H7 (cell line): ENCODE measurements at places on chromosomes 1 and 21.

DNA sequence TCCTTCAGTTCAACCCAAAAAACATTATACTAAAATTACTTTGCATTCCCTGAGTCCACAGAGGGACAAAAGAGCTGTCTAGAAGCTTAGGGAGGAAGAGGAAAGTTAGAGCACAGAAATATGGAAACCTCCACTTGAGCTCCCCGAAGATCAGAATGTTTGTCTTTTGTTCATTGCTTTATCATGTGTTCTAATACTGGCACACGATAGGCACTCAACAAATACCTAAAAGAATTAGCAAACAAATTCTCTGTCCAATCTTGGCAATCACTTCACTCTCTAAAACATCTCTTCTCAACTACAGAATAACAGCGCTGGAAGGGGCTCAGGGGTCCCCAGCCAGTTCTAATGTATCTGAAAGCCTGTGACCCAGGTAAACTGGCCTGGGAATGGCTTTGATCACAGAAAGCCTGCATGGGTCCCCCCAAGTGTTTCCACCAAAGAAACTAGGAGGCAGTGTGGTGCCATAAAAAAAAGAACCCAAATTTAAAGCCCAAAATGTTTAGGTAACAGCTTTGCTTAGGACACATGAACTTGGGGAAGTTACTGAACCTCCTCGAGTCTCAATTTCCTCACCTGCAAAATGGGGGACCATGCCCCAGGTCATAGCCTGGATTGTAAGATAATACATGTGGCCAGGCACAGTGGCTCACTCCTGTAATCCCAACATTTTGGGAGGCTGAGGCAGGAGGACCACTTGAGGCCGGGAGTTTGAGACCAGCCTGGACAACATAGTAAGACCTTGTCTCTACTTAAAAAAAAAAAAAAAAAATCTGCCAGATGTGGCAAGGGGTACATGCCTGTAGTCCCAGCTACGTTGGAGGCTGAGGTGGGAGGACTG lies 45.8 kb downstream of the SSBP3 start:
- no peak for DNase-seq

DNA sequence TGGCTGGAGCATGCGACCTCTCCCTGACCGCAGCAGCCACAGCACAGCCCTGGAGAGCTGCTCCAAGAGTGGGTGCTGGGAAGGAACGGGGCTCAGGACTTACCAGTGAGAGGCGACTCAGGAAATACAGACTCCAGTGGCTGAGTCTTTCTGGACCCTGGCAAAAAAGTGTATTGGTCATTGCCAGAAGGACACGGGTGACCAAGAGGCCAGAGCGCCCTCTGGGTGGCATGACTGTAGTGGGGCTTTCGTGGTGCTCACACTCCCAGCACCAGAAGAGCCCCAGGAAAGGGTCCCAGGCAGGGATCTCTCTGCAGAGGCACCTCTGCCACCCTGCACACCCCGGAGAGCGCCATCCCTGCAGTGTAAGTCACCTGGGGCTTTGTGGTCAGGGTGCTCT lies 8.9 kb upstream of the PRDM16 start:
- DNase-seq = no peak

GRCh38 chr1:234743791-234744611 lies 134.0 kb upstream of the IRF2BP2 start:
- peak; percentile 72 for DNase-seq

DNA sequence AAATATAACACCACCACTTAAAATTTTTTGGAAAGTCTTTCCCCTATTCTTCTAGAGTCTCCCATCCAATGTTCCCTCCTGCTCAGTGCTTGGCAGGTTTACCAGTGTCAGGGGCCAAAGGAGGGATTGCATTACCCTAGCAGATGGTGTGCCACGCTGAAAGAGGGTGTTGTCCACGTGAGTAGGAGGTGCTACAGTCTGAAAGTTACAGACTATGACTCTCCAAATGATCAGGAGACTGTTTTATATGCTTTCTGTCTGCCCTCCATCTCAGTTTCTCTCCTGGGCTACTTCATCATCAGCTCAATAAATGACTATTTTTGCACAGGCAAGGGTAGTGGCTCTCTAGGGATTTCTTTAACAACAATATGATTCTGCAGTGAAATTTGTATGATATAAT lies 31.3 kb upstream of the ANGPTL7 start:
- no peak for DNase-seq

DNA sequence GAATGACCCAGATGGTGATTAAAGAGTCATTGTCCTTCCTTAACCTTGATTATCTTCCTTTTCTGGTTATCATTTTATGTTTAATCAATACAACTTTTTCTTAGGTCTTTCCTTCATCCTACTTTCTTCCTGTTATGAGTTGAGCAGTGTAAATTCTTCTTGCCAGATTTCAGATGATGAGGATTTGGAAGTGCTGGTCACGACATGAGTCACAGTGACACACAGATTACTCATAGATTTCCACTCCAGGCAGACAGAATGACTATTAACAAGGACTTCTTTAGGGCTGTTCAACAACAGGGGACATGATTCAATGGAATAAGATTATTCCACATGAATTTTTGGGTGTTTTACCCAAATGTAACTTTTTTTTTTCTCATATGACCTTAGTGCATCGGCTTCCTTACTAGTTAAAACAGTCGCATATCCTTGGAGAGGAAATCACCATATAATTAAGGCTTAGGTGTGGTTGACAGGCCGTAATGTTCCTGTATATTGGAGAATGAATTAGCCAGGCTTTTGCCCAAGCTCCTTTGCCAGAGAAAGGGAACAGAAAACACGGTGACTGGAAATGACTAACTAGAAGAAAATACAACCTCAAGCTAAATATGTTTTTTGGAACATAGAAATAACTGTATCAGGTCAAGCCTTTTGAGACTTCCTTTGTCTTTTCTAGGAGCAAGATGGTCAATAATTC lies 44.2 kb downstream of the PRRX1 start:
- DNase-seq = no peak

DNA sequence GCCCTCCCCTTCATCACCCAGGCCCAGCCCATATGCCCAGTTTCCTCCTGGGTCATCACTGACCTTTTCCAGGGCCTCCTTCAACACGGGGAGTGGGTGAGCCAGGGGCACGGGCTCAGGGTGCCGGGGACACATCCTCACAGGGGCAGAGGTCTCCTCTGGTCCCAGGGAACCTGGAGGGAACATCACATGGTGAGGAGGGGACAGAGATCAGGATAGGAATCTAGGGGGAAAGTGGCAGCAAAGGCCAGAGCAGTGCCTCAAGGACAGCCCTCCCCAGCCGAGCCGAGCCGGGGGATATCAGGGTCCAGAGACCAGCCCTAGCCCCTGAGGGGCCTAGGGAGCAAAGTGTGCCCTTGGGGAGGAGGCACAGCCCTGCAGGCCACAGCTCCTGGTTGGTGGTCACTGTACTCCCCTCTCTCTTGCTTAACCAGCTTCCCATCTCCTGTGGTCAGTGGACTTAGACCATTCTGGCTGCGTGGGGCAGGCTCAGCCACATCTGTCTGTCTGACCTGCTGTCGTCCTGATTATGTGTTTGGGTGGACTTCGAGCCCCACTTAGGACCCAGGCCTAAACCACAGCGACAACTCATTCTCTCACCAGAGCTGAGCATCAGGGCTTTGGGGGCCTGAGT lies 9.5 kb downstream of the LACTBL1 start:
- DNase-seq = no peak

- no peak for DNase-seq
Measured at GRCh38 chr1:32681509-32681908, 21.1 kb downstream of the SYNC start.

DNA sequence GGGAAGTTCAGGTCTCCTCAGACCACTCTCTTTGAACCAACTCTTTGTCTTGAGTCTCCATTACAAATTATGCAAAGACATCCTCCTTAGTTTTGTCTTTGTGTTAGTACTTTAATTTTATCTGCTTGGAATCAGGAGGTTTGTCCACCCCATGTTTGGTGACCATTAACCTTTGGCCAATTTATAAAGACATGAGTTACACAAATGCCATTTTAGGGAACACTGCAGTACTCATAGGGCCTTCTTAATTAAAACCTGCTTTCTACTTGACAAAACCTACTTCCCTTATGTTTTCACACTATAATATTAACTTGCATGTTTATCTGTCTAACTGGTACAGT lies 7.9 kb upstream of the CDC73 start:
- DNase-seq = no peak

DNA sequence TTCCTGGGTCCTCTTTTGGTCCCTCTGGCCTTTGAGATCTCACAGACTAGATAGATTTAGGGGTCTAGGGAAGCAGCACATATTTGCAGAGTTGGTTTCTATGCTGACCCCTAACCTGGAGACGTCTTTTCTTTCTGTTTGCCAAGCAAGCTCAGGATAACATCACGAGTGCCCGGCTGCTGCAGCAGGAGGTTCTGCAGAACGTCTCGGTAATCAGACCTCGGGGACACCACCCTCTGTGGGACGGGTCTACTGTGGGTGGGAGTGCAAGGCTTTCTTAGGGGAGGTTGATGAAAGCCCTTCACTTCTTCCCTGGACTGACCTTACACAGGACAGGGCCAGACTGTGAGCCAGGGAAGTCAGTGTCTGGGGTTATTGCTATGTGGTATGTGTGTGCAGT lies 2.9 kb downstream of the IL24 start:
- no peak for DNase-seq

DNA sequence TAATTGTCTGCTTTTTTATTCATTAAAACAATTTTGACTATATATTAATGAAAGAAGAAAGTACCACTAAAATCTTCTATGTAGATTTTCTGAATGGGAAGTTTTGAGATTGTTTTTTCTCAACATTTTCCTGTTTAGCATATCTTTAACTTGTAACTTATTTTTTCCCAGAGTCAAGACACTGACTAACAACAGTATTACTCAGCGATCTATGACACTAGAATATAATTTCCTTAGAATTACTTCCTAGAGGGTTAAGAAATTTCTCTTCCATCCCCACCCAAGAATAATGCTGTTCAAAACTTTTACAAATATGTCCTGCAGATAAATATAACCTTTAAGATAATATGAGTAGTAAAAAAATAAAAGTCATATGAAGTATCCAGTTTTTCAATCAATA lies 218.2 kb upstream of the NR5A2 start:
- no peak for DNase-seq

GRCh38 chr1:150876119-150876454 lies 312 bp downstream of the ARNT start:
- no peak for DNase-seq
